Activated T-helper 1 cell treated with Interleukin-2 at 50 U/mL for 16 hours (primary cell): ENCODE measurements at places on chromosomes 1 and 21.
A peak's percentile ranks its signal among the peaks of the same experiment; 100 is the strongest.

DNA sequence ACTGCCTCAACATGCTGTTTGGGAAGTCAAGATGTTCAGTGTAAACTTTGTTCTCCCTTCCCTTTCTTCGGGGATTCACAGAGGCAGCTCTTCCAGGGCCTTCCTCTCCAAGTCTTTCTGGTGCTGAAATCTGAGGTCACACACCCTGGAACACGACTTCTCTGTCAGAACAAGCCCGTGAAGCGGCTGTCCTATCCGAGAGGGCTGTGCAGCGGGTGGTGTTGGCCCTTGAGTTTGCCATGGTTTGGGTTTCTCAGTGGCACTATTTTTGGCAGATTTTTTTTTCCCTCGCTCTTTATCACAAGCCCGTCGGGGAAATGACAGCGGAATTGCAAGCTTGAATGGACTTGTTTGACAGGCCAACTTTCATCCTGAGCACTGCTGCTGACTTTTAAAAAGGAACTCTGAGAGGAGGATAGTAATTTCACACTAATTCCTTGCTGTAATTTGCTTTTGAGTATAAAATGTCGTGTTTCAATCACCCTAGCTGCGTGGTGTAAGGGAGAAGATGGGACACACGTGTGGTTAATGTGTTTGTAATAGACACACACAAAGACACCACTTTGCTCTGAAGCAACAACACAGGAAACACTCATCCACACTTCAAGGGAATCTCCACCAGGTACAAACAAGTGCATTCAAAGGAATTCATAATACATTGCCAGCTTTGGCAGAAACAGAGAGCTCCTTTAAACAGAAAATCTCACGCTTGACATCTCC lies 60.1 kb upstream of the TARBP1 start:
- no peak for DNase-seq

- no peak for DNase-seq
These were observed 15.8 kb downstream of the CAMK2N1 start for GRCh38 chr1:20470194-20470593.

- DNase-seq = peak; percentile 60
These were observed 50.4 kb downstream of the TENT5C start for GRCh38 chr1:117656202-117656641.

DNA sequence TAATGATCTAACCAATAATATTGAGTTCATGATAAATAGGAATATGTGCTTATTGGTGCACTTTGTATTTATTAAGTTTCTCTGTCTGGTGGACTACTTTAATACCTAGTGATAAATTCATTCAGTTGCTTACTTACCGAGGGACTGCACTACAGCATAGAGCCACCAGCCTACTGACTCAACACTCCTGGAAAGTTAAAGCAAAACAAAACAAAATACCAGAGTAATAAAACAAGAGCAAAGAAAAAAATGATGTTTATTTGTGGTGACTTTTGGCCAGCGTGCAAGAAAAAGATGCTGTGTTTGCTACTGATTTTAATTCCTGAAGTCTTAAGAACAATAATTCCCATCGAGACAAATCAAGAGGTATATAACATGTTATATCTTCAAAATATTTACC lies 586.3 kb downstream of the PLA2G4A start:
- no peak for DNase-seq

- DNase-seq = no peak
These were observed 131.9 kb upstream of the BEND5 start for GRCh38 chr1:48908606-48909005.

- DNase-seq = no peak
These were observed 9.2 kb downstream of the RORC start for GRCh38 chr1:151822404-151822803.

DNA sequence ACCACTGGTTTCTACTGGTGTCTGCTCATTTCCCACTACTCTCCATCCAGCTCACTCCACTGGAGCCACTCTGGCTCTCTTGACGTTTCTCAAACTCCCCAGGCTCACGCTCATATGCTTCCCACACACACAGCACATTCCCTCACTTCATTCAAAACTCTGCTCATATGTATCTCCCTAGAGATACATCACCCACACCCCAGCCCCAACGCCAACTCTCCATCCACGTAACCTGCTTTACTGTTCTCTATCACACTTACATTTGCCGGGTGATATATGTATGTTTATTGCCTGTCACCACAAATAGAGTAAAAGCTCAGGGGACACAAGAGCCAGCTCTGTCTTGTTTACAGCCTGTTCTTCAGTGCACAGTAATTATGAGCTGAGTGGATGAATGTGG lies 22.2 kb downstream of the EBNA1BP2 start:
- DNase-seq = no peak

DNA sequence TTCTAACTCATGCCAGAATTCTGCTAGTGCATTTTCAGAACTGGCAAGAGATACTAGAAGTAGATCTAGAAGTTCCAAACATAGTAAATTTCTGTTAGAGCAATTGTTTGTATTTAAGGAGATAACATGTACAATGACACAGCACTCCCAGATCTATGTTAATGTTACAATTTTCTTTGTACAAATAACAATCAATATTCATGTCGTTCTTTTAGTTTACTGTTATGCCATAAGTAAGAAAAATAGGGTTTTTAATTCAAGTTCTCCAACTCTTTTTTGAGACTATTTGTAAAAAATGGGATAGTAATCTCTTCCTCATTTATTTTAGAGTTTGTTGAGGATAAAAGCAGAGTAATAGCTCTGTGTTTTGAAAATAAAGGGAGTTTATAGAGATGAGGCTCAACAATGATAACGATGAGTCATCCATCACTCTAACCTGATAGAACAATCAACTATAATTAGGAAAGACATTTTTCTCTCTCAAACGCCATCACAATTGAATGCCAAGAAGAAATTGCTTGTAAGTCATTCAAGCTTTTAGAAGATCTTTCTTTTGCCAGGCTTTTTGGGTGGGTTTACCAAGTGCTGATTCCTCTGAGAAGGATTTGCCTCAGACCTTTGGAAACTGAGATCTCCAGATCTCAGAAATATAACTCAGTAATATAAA lies 638 bp downstream of the CD84 start:
- no peak for DNase-seq

GRCh38 chr1:225461533-225462428 lies 33.9 kb upstream of the LBR start:
- no peak for DNase-seq

GRCh38 chr1:29524285-29525065 lies 288.2 kb downstream of the PTPRU start:
- no peak for DNase-seq

- DNase-seq = no peak
These were observed 39.9 kb upstream of the NFASC start for GRCh38 chr1:204830747-204831146.

DNA sequence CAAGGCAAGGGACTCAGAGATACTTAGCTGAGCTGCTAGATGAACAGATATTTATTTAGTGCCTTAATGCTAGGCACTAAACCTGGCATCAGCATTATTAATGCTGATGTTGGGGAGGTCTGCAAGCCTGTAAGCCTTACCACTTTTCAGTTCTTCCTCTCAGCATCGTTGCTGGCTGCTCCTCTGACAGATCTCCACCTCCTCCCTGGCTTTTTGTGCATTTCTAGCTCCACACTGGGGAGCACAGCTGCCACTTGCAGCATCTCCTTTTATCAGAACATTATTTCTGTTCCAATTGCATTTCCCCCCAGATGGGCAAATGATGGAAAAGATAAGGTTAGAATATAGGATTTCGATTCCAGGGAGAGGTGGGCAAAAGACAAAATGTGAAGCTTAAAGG lies 34.8 kb downstream of the CACNA1E start:
- DNase-seq = no peak

DNA sequence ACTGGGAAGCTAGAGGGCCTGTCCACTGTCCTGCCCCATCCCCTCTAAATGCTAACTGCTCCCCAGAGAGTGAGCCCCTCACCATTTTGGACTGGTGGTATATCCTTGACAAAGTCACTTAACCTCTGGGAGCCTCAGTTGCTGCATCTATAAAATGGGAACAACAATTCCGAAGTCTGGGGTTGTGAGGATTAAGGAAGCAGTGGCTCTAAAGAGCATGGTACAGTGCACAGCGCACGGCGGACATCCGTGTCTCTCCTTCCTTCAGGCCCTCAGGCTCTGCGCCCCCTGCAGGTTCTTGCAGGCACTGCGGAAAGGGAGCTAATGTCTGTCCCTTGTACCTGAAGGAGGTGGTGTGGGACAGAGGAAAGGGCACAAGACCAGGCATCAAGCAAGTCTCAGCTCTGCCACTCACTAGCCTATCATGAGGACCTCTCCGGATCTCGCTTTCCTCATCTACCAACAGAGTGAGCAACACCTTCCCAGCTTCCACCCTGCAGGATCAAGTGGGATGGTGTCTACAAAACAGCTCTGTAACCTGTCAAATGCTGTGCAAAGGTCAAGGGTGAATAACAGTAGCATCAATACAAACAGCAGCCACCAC lies 20.1 kb downstream of the ECE1 start:
- peak; percentile 72 for DNase-seq

DNA sequence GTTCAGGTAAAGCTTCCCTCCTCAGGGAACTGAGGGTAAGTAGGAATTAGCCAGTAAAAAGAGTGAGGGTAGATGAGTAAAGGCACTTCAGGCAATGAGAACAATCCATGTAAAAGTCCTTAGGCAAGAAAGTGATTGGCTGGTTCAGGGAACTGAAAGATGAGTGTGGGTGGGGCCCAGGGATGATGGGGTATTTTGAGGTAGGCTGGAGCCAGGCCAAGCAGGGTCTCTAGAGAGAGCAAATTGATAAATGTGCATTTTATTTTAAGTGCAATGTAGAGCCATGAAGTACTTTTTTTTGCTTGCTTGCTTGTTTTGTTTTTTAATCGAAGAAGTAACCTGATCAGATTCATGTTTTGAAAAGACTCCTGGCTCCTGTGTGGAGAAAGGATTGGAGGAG lies 26.5 kb downstream of the OSBPL9 start:
- no peak for DNase-seq

DNA sequence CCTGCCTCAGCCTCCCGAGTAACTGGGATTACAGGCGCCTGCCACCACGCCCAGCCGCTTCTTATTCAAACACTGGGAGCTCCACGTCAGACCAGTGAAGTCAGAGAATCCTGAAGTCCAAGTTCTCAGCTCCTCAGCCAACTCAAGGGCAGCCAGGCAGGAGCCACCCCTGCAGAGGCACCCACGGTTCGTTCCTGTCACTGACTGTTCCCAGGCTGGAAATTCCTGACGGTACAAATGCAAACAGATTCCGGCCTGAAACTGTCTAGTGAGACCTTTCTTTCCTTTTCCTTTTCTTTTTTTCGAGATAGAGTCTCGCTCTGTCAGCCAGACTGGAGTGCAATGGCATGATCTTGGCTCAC lies 11.7 kb downstream of the SLC35E2B start:
- no peak for DNase-seq

DNA sequence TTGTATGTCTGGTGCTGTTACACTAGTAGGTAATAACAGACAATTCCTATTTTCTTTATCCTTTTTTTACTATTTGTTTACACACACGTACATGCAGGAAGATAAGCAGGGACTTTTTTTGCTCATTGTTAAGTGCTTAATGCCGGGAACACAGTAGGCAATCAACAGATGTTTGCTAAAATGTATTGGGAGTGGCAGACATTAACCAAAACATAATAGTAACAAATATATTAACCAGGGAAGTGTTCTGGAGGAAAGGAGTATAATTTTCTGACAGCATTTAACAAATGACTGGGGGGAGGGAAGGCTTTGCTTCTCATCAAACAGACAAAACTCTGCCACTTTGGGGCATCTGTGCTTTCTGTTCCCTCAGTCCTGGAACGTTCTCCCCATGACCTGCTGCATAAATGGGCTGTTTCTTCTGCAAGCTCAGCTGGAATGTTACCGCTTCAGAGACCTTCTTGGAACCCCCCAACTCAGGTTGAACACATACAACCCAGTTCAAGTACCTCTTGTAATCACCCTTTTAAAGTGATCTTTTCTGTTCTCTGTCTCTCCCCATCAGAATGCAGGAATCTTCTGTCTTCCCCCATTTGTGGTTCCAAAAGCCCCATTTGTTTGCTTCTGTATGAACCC lies 2.1 kb downstream of the CR1L start:
- no peak for DNase-seq

DNA sequence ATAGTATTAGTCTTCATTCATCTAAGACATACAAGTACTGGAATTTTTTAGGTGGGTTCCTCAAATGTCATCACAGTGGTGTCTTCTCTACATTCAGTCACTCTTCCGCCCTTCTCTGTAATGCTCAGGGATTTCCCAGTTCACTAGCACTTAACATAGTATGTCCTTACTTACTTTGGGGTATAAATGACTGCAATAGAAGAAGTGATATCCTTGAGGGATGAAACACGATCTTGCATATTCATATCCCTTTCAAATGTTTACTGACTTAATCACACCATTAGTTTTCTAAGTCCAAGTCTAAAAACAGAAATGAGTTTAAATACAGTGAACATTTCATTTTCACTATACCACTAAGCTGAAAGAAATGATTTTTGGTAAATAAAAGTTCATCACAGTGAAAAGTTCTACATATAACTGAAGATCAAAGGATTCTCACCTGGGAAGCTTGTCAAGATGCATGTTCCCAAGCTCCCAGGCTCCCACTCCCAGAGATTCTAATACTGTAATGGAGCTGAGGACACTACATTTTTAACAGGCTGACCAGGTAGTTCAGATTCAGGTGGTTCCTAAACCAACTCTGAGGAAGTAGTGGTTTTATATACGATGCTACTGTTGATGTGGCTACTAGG lies 29.7 kb downstream of the MRPL39 start:
- DNase-seq = no peak

DNA sequence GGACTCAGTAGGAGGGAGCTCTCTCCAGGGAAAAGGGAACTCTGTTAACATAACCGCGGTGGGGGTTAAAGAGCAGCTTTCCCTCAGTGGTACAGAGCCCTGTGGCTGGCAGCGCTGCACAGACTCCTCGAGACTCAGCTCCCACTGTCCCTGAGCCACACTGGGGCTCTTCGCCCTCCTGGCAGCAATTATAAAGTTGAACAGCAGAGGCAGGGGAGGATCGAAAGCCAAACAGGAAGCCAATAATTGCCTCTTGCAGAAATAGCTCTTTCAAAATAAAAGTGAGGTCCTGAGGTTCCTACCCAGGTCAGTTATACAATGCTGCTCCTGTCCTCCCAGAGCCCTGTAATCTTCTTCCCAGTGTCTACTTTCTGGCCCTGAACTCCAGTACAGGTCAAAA lies 77.0 kb downstream of the FAM78B start:
- DNase-seq = no peak

GRCh38 chr1:92203105-92203504 lies 14.6 kb upstream of the C1orf146 start:
- no peak for DNase-seq

DNA sequence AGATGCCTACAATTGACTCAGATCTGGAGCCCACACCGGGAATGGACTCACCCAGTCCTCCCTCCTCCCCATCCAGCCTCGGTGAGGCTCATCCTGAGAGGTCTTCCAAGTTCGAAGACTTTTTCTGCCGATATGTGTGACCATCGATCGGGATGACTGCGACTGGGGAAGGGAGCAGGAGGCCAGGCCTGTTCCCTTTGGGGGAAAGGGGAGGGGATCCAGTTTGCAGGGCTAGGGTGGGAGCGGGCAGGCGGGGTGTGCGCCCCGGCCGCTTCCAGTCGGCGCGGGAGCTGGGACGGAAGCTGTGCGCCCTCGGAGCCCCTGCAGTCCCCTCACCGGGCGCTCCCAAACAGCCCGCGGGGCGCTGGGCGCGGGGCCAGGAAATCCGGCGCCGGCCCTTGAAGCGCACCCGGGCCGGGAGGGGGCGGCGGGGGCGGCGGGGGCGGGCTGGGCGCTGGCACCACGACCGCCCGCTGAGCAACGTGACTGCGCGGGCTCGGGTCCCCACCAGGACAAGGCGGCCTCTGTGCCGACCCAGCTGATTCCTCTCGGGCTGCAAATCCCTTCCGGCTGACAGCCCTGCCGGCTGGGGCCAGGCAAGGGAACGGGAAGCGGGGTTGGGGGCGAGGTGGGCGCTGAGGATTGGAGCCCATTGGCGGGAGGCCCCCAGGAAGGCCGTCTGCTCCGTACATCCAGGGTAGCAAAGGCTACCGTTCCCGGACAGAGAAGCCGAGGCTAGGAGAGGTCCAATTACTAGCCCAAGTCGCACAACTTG lies 103.9 kb downstream of the EBNA1BP2 start:
- no peak for DNase-seq
